Stimulated activated CD8-positive, alpha-beta memory T cell treated with anti-CD3 and anti-CD28 coated beads, Interleukin-15, amount 100 ng/mL, for 24 hours (primary cell): ENCODE measurements at places on chromosomes 5 and 9.

GRCh38 chr9:35226651-35227050, 64.8 kb downstream of the UNC13B start:
- DNase-seq, result no peak

DNA sequence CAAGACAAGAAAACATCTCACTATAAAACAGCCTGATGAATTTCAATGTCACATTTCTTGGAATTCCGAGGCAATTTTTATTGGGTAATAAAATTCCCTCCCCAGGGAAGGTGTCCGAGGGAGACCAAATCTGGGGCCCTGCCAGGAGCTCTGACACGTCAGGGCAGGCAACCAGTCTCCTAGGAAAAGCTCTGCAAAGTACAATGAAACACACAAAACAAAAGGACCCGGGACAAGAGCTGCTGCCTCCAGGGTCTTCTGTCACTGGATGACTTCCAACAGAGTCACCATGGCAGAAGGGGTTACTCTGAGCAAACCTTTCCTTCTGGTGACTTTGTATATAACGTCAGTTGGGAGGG, 50.8 kb downstream of the SAXO1 start:
- DNase-seq, result no peak

DNA sequence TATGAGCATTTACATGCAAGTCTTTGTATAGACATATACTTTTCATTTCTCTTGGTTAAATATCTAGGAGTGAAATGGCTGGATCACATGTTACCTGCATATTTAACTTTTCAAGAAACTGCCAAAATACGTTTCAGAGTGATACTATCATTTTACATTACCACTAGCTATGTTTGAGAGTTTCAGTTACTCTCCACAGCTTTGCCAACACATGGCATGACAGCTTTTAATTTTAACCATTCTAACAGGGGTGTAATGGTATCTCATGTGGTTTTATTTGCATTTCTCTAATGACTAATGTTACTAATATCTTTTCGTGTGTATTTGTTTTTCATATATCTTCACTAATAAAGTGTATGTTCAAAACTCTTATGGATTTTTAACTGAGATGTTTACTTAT, 99.8 kb downstream of the DTWD2 start:
- DNase-seq, result no peak

- no peak for DNase-seq
These were observed 39.0 kb downstream of the RGS3 start for GRCh38 chr9:113502427-113503034.
